Glutamatergic neuron (in vitro differentiated cells): ENCODE measurements at places on chromosomes 5 and 9.

- no peak for DNase-seq
- H3K27me3 ChIP-seq = no peaks in the 10 kb centered on the region
- H3K4me1 ChIP-seq = peaks cover 3% of the 10 kb centered on the region
- H3K27ac ChIP-seq = no peak overlapping the region
- no peaks in the 10 kb centered on the region for H3K36me3 ChIP-seq
- H3K4me3 ChIP-seq = no peak overlapping the region
Measured at GRCh38 chr5:68458416-68459021, 243.0 kb downstream of the PIK3R1 start.

- H3K27ac ChIP-seq = no peak overlapping the region
- DNase-seq = no peak
- H3K36me3 ChIP-seq = no peaks in the 10 kb centered on the region
- no peaks in the 10 kb centered on the region for H3K4me1 ChIP-seq
- no peak overlapping the region for H3K4me3 ChIP-seq
Measured at GRCh38 chr5:39580702-39581453, 156.1 kb upstream of the DAB2 start.

DNA sequence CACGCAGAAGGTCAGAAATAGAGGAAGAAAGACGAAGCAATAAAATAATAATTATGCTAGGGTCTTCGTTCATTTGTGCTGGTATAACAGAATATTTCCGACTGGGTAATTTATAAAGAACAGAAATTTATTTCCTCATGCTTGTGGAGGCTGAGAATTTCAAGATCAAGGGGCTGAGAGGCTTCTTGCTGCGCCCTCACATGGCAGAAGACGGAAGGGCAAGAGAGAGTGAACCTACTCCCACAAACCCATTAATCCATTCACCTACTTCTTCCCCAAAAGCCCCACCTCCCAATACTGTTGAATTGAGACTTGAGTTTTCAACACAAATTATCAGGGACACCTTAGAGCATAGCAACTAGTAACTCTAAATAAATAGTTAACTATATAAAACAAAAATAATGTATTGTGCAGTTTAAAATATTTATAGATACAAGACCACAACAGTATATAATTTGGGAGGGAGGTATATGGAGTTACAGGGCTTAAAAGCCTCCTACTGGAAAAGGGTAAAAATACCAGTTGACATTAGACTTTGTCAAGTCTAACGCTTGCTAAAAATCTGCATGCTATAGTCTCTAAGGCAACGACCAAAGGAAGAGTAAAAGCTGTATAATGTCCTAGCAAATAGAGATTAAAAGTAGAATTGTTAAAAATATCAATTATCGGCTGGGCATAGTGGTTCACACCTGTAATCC, 40.3 kb upstream of the NAA35 start:
- no peaks in the 10 kb centered on the region for H3K4me1 ChIP-seq
- no peaks in the 10 kb centered on the region for H3K27me3 ChIP-seq
- DNase-seq = peak; percentile 69
- H3K27ac ChIP-seq = no peak overlapping the region

DNA sequence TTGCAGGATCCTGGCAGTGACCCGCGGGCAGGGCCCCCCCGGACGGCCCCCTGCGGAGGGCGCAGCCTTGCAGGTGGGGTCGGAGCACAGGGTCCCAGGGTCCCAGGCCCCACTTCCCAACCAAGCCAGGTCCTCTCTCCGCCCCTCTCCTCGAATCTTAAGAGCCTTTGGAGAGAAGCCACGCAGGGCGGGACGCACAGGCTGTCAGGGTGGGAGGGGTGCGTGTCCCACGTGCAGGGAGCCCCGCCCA, 18.4 kb upstream of the EGFL7 start:
- no peak overlapping the region for H3K4me3 ChIP-seq
- H3K27ac ChIP-seq = no peak overlapping the region
- peaks cover 15% of the 10 kb centered on the region for H3K4me1 ChIP-seq
- no peaks in the 10 kb centered on the region for H3K36me3 ChIP-seq

DNA sequence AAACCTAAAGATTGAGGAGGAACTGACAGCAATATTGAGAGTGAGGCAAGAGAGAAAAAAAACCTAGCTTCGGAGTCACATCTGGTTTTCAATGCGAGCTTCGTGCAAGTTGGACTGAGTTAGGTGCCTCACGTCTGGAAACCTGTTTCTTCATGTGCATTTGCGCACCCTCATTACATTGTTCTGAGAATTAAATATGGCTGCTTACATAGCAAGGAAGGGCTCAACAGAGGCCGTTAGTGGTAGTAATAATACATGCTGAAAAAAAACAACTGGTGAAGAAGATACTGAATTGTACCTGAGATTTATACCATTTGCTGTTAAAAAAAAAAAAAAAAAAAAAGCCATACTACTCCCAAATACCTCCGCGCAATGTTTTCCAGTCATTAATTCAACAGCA, 18.6 kb downstream of the DNAJA1 start:
- H3K4me3 ChIP-seq = peak overlapping the region; percentile 82
- H3K36me3 ChIP-seq = no peaks in the 10 kb centered on the region
- H3K4me1 ChIP-seq = peaks cover 4% of the 10 kb centered on the region
- DNase-seq = no peak

DNA sequence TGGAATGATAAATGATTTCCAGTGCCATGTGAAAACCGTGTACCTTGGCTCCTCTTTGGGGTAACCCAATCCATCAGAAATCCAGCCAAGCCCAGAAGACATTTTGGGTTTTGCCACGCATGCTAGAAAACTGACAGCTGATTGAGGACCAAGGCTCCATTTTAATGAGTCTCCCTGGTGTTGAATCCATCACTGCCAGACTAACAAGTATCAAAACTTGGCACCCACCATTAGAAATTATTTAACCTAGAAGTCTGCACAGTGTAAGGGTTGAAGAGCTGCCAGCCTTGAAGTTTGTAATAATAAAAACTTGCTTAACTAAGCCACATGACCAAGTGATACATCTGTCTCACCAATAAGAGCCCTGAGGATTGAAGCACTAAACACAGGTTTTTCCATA, 369.9 kb downstream of the DNAH5 start:
- H3K4me1 ChIP-seq = peaks cover 9% of the 10 kb centered on the region
- H3K4me3 ChIP-seq = no peak overlapping the region
- H3K27me3 ChIP-seq = no peaks in the 10 kb centered on the region
- no peaks in the 10 kb centered on the region for H3K36me3 ChIP-seq

DNA sequence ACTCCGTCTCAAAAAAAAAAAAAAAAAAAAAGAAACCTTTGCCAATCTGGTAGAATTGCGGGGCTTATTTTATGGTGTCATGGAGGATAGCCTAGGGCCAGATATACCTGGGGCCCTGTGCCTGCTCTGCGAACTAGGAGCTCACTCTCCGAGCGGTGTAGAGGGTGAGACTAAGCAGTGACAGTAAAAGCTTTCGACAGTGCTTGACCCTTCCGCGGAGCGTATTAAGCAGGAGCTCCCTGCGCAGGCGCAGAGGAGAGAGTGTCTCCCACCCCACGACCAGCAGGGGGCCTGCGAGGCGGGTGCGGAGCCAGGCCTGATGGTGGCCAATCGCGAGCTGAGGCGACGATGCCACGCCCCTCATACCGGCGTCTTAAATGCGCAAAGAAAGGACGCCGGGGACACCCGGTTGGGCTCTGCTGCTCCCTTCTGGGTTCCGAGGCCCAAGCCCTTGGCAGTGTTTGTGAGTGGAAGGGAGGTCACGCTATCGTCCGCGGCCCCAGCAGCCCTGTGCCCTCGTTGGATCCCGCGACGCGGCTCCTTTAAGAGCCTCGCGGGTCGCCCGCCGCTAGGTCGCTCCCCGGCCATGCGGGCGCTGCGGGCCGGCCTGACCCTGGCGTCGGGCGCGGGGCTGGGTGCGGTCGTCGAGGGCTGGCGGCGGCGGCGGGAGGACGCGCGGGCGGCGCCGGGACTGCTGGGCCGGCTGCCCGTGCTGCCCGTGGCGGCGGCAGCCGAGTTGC, at the start of gene ENDOG:
ENDOG (plus strand) TSS at position 402 of the 740 bp plus-strand sequence; CDS start at position 587, 185 bp downstream.
- no peaks in the 10 kb centered on the region for H3K4me1 ChIP-seq
- H3K27ac ChIP-seq = peak within 1 kb of the TSS; percentile 74
- H3K36me3 ChIP-seq = no peaks in the 10 kb centered on the region
- peak within 1 kb of the TSS; percentile 90 for H3K4me3 ChIP-seq
- H3K27me3 ChIP-seq = peaks cover 3% of the 10 kb centered on the region

DNA sequence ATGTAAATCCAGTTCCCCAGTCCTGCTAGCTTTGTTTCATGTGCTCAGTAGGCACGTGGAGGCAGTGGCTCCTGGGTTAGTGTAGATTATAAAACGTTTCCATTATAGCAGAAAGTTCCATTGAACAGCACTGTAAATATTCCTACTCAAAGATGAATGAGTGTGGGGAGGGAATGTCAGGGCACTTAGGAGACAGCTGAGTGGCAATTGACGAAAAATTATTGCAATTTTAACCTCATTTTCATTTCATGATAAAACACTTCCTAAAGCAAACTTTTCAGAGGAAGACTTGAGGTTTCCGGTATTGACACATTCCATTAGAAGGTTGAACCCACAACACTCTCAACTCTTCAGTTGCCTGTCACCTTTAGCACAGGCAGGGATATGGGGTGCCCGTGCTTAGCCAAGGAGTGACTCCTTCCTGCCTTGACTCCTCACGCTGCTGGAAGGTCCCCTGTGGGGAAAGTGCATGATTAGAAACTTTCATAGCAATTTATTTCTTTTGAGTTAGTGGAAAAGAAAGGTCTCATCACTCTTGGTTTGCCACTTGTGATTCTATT, 41.2 kb downstream of the SLC46A2 start:
- peaks cover 6% of the 10 kb centered on the region for H3K27me3 ChIP-seq
- no peaks in the 10 kb centered on the region for H3K36me3 ChIP-seq
- no peak overlapping the region for H3K27ac ChIP-seq

DNA sequence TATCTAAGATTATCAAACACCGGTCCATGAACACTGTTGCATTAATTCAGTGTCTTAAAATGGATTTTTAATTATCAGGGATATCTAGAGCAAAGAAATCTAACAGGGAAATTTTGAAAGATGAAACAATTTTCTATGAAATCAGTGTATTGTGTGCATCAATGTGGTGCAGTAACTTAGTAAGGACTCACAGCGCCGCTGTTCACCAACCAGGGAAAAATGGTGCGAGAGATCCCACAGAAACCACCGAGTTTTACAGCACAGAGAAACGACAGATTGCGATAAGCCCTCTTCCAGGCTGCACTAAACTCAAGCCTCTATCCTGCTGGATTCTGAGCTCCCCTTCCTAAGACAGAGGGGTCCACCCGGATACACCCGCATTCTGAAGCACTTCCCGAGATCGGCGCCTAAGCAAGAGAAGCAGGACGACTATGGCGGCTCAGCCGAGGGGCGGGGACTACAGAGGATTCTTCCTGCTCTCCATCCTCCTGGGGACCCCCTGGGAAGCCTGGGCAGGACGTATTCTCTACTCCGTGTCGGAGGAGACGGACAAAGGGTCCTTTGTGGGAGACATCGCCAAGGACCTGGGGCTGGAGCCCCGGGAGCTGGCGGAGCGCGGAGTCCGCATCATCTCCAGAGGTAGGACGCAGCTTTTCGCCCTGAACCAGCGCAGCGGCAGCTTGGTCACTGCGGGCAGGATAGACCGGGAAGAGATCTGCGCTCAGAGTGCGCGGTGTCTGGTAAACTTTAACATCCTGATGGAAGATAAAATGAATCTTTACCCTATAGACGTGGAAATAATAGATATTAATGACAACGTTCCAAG, at the start of gene PCDHGA7:
PCDHGA7 (plus strand) TSS at position 274 of the 826 bp plus-strand sequence; CDS start at position 432, 158 bp downstream.
- H3K36me3 ChIP-seq = peaks cover 55% of the 10 kb centered on the region
- H3K27ac ChIP-seq = no peak within 1 kb of the TSS
- no peaks in the 10 kb centered on the region for H3K4me1 ChIP-seq
- no peak for DNase-seq
- H3K27me3 ChIP-seq = no peaks in the 10 kb centered on the region

GRCh38 chr5:177133096-177133852, at the start of gene NSD1:
NSD1 (plus strand) TSS chr5:177133773; CDS start chr5:177135104, 1,331 bp downstream.
- peak within 1 kb of the TSS; percentile 92 for H3K4me3 ChIP-seq
- H3K27ac ChIP-seq = peak within 1 kb of the TSS; percentile 96
- peaks cover 20% of the 10 kb centered on the region for H3K4me1 ChIP-seq
- peak; percentile 92 for DNase-seq
- no peaks in the 10 kb centered on the region for H3K36me3 ChIP-seq
- peaks cover 11% of the 10 kb centered on the region for H3K27me3 ChIP-seq

- H3K27ac ChIP-seq = no peak overlapping the region
- H3K36me3 ChIP-seq = peaks cover 4% of the 10 kb centered on the region
- no peak for DNase-seq
Measured at GRCh38 chr5:81161012-81161601, 72.0 kb upstream of the CKMT2 start.

DNA sequence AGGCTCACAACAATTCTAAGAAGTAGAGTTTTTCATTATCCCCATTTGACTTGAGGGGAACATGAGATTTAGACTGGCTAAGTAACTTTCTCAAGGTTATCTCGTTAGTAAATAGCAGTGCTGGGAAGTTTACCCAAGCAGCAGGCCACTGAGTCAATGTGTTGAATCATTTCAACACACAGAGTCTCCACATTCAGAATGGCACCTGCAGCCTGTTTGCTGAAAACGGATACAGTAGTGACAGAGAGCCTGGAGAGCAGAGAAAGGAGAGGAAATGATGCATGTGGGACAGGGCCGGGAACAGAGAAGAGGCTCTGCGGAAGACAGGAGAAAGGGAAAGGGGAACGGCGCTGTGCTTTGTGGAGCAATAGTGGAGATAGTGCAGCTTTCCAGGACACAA, 33.5 kb upstream of the ZSWIM6 start:
- H3K4me1 ChIP-seq = no peaks in the 10 kb centered on the region
- DNase-seq = no peak
- H3K36me3 ChIP-seq = peaks cover 4% of the 10 kb centered on the region
- no peak overlapping the region for H3K4me3 ChIP-seq

- no peak overlapping the region for H3K27ac ChIP-seq
- H3K27me3 ChIP-seq = no peaks in the 10 kb centered on the region
- no peaks in the 10 kb centered on the region for H3K36me3 ChIP-seq
Measured at GRCh38 chr9:108412755-108413154, 443.0 kb downstream of the ACTL7B start.

DNA sequence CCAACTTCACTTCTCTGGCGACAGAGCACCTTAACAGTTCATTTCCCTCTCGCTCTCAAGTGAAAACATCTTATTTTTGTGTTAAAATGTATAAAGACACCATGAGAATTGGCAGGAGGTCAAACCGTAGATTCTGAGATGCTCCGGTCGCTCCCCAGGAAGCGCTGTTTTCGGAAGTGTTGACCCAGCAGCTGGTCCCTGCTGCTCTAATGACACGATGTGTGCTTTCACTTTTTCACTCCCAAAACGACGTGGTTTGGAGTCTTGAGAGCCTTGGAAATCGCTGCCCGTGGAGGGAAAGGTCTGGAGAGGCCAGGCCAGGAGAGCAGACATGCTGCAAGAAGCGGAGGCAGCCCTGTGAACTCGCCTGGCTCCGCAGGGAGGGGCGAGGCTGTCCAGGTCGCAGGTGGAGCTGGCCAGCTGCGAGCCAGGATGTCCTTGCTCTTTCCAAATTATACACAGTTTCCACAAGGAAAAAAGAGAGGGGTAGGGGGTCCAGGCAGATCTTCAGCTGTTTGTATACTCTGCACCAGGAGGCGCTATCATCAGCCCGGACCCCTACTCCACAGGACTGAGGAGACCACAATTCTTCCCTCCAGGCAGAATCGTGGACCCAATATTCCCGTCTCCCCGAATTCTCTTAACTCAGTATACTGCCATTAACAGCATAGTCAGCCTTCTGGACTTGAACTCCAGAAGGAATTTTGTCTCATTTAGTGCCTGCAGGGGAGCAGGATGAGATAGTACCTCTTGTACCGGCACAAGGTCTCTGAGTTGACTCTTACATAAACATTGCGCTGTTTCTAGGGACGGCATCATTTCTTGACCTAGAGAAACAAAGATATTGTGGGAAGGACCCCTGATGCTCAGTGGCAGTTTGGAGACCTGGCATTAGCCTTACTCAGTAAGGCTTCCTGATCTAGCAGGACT, 248.6 kb upstream of the ANKRD55 start:
- H3K4me1 ChIP-seq = peaks cover 1% of the 10 kb centered on the region
- DNase-seq = peak; percentile 28
- H3K27me3 ChIP-seq = peaks cover 8% of the 10 kb centered on the region
- H3K36me3 ChIP-seq = no peaks in the 10 kb centered on the region
- peak overlapping the region; percentile 87 for H3K4me3 ChIP-seq
